Fibroblast of gingiva (primary cell): ENCODE measurements at places on chromosomes 16 and 17.
A peak's percentile ranks its signal among the peaks of the same experiment; 100 is the strongest.

DNA sequence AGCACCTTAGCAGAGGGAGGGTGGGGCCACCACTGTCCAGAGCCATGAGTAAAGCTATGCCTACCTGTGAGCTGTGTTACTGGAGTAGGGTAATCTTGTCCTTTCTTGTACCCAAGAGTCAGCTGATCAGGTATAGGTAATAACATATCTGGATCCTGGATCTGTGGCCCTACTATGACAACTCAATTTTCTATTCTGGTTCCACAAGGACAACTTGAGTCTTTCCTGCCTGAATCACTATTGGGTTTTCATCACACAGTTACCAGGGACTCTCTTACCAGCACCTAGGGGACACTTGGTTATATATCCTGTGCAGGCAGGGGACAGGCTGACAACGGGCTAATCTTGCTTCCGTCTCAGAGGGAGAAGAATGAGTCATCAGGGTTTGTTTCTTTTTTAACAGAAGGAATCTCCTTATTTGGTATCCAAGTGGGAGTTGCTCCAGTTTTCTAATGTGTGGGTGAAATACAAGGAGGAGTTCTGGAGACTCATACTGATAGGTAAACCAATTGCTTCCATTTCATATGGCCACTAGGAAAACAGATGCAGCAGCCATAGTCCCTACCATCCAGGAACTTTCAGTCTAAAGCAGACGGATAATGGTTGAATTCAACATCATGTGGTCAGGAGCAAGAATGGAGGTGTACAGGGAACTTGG, 6.8 kb downstream of the ZNF267 start:
- DNase-seq: peak; percentile 55

GRCh38 chr17:31398381-31399311, 7.2 kb downstream of the RAB11FIP4 start:
- DNase-seq: no peak

DNA sequence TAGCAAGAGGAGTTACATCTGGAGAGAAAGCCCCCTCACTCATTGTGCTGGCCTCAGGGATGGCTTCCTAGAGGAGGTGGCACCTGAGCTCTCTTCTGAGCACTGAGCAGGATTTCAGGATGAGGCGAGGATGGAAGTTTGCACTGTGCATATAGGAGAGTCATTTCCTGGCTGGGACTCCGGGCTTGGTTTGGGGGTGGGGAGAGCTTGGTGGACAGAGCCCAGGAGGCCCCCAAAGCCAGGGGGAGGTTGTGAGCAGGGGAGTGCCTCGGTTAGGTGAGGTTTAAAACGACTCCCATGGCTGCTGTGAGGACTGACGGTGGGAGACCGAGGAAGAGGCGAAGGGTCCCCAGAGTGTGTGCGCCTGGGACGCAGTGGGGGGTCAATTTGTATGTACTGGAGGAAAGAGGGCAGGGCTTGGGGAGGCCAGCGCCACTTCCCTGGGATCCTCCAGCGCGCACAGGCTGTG, 1.2 kb downstream of the CAMKK1 start:
- no peak for DNase-seq

- DNase-seq: no peak
Observed at GRCh38 chr17:31857920-31858641, 963 bp downstream of the COPRS start.

GRCh38 chr17:28612936-28613872, 781 bp downstream of the RSKR start:
- DNase-seq: no peak

DNA sequence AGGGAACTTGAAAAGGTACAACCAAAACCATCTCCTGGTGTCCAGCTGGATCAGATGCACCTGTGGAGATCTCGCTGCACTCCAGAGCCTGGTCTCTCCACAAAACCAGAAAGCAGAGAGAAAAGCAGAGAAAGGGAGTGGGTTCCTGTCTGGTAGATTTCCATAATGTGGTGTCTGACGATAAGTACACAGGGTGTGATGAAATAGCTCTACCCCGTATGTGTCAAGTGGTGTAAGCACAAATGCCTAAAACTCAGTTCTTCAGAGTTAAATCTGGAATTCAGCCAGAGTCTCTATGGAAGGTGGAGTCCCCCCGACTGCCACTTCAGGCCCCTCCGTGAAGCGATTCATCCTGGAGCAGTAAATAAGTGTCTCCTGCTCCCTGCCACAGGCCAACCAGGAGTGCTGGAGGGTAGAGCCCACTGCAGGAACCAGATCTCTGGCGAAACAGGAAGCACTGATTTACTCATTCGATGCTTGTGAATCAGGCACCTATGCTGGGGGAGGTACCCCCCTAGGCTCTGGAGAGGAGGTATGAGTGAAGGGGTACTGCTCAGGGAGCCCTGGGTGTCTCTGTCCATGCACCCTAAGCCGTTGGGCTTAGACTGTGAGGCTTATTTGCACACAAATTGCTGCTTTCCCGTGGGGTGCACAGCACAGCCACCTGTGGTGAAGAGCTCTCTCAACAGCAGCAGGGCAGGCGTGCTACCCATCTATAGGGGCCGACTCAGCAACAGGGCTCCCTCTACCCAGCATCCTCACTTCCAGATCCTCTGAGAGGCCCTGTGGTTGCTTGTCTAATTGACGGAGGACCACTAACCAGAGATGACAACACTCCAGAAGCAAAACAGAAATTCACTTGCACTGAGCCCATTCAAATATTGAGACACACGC, 97.1 kb upstream of the MYOCD start:
- DNase-seq: no peak

DNA sequence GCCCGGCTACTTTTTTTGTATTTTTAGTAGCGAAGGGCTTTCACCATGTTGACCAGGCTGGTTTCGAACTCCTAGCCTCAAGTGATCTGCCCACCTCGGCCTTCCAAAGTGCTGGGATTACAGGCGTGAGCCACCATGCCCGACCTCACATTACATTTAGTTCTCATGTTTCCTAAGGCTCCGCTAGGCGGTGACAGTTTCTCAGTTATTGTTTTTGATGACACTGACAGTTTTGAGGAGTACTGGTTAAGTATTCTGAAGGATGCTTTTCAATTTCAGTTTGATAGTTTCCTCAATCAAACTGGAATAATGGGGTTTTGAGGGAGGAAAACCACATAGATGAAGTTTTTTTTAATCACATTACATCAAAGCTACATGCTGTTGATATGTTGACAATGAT, 1028.5 kb downstream of the CDH8 start:
- no peak for DNase-seq

DNA sequence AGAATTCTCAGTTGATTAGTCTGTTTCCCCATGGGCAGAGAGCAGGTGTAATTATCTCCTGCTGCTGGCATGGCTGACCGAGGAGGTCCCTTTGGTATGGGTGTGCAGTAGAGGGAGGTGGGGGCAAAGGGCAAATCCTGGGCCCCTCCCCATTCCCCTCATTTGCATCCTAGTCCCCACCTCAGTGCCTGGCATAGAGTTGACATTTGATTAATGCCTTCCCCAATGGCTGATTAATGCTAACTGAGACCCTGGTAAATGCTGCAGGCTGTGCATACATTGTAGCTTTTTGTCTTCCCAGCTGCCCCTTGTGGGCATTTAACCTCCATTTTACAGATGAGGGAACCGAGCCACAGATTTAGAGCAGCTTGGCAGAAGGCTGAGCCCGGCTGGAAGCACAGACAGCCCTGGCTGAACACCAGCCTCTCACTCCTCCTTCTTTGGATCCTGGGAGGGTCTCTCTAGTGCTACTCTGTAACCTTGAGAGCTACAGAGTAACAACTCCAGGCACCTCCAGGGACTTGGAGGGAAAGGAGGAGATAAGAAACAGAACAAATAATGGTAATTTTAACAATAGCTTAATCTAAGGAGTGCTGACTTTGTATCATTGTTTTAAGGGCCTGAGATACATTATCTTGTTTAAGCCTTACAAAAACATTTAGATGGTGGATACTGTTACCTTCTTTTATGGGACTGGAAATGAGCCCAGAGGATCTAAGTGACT, 5.1 kb downstream of the PLCG2 start:
- DNase-seq: no peak

- peak; percentile 24 for DNase-seq
Observed at GRCh38 chr16:14600164-14600563, 29.9 kb downstream of the PARN start.

DNA sequence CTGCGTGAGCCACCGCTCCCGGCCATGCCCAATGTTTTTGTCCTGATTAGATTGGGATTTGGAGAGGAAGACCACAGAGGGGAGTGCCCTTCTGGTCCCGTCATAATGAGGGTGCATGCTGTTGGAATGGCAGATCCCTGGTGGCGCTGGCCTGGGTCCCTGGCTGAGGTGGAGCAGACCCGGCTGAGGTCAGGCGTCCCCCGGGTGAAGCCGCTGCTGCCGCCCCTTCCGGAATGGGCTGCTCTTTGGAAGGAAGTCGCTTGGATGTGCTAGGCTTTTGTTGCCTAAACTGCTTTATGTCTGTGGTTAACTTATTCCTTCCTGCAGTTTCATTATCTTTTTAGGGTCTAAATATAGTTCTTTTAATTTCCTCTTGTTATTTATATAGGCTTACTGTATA, 120.3 kb upstream of the CHMP6 start:
- DNase-seq: no peak

GRCh38 chr16:64397042-64397441, 724.8 kb downstream of the CDH11 start:
- no peak for DNase-seq

DNA sequence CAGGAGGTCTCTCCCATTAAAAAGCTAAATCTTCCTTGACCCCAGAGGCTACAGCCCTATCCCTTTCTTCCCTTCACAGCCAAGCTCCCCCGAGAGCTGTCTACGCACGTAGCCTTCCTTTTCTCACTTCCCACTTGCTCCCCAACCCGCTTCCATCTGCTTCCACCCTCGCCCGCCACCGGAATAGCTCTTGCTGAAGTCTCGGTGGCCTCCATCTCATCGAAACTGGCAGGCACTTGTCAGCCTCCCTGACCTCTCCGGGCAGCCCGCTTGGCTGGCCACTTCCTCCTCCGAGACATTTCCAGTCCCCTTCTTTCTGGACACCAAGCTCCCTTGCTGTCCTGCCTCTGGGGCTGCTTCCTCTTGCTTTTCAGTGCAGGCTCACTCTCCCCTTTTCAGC, 10.7 kb upstream of the EPOP start:
- DNase-seq: no peak
